ENCODE measurements at places on chromosomes 1 and 21.

- DNase-seq, result peak; percentile 77
These were observed 543 bp upstream of the KCNJ10 start for GRCh38 chr1:160070243-160071163.

DNA sequence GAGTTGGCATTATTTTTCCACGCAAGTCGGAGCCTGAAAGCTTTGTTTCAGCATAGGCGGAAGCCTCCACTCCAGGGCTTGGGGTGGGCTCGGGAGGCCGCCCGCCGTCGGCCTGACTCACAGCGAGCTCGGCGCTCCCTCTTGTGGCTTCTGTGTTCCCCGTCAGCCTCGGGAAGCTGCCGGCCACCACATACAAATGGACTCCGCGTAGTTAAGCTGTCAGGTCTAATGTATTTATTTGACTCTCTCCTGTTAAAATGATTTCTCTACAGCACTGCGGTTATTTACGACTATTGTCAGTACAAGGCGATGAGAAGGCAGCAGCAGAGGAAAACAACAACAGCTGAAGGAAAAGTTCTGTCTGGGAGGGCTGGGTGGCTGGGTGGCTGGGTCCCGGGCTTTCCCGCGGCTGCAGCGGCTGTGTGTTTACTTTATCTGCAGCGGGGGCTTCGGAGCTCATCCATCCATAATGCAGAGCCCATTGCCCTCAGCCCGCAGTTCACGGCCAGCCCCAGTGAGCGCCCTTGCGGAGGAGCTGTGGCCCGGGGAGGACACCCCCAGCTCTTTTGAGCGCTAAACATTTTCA lies 375.7 kb upstream of the CAMK1G start:
- peak; percentile 35 for DNase-seq

DNA sequence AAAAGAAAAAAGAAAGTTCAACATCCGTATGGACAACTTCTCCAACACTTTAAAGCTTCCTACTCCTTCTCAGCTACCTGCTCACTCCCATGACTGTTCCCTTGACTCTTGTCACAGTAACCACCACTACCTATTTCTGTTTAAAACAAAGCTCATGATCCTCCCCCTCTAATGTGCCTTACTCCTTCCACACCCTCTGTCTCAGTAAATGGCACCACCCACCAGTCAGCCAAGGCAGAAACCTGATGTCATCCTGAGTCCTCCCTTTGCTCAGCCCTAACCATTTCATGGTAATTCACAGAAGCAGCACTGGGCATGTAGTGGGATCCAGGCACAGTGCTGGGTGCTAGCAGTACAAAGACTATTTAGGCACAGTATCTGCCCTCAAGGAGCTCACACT lies 63.0 kb upstream of the PPM1J start:
- no peak for DNase-seq

DNA sequence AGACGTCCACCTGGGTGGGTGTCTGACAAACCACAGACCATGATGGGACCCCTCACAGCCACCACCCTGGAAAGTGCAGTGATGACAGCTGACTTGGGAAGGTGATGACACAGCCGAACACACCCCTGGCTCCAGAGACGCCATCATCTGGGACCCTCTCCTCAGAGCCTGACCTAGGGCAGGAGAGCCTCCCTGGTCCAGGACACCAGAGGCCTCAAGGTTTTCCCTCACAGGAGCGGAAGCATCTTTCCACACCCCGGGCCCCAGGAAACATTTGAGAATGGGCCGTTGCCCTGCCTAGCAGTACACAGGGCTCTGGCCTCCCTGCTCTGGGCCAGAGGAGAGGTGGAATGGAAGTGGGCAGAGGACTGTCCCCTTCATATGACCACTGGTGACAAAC lies 79.7 kb downstream of the SYT2 start:
- no peak for DNase-seq

DNA sequence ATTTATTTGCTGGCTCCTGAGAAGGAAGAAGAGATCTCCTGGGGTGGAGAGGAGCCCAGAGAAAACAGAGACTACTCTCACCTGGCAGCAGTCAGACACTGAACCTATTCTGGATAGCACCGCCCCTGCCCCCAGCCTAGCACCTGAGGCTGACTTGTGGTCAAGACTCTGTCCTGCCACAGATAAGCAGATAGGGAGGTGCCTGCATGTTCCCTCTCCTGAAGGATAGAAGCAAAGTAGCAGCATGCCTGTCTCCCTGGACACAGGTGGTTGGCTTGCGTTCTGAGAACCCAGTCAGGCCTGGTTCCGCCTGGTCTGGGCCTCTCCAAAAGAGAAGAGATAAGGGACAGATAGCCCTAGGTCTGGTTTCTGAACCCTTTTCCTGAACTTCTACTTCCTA lies 1.3 kb upstream of the EFNA3 start:
- no peak for DNase-seq

GRCh38 chr1:59564192-59564891 lies 250.4 kb upstream of the HOOK1 start:
- no peak for DNase-seq

DNA sequence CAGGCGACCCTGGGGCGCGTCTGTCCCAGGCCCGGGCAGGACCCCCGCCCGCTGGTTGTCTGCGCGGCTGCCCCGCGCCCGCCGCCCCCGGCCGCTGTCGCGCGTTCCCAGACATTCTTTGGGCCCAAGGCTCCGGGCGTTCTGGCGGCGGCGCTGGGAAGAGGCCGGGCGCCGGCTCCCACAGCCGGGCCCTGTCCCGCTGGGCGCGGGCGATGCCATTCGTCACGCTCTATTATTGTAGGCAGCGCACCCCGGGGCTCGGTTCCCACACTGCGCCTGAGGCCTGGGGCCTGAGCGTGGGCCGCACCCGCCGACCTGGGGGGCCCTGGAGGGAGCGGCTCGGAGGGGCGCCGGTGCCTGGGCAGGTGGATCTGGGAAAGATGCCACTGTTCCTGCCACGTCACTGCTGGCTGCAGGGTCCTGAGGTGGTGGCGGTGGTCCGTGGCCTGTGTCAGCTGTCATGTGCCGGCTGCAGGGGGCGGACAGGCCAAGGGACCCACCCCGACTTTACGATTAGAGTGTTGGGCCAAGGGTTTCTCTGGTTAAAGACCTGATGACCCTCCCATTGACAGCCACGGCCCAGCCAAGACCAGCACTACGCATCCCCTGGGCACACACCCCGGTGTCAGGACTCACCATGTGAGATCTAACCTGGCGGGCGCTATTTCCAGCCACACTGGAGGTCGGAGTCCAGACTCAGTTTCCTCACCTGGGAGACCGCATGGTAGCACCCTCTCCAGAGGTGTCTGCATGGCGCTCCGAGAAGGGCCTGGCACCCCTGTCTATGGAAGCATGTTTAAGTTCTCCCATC lies 55.1 kb upstream of the ADARB1 start:
- DNase-seq, result no peak

DNA sequence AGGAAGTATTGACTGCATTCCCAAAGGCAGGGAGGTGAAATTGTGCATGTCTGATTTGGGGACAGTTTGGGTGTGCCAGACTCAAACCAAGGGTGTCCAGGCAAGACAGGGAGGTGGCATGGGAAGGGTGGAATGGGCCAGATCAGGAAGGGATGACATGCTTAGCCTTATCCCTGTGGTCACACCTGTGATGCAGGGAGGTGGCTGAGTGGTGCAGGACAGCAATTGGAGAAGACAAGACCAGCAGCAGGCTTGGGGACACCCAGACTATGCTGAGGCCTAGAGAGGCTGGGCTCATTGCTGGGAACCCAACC lies 4.0 kb downstream of the FOXO6 start:
- no peak for DNase-seq

DNA sequence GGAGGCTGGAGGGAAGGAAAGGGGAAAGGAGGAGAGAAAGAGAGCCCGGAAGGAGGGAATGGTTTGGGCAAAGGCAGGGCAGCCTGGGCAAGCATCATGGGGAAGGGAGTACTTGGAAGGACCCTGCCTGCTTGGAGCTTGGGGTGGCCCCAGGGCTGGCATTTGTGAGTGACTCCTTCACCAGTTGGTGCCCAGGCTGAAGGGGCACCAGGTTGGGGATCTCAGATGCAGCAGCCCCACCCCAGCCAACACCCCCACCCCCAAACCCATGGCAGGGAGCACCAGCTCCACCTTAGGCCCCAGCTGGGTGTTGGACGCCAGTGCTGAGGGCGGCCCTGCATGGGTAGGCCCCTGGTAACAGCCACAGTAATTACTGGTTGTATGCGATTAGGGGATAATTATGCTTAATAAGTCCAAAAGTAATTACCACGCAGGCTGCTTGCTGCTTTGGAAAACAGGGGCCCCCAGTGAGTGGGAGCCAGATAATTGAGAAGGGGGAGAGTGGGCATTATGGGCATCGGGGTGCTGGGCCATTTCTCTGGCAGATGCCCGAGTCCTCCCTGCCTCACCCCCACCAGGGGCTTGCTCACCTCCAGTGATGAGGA lies 78.3 kb downstream of the VWA5B1 start:
- DNase-seq, result no peak

DNA sequence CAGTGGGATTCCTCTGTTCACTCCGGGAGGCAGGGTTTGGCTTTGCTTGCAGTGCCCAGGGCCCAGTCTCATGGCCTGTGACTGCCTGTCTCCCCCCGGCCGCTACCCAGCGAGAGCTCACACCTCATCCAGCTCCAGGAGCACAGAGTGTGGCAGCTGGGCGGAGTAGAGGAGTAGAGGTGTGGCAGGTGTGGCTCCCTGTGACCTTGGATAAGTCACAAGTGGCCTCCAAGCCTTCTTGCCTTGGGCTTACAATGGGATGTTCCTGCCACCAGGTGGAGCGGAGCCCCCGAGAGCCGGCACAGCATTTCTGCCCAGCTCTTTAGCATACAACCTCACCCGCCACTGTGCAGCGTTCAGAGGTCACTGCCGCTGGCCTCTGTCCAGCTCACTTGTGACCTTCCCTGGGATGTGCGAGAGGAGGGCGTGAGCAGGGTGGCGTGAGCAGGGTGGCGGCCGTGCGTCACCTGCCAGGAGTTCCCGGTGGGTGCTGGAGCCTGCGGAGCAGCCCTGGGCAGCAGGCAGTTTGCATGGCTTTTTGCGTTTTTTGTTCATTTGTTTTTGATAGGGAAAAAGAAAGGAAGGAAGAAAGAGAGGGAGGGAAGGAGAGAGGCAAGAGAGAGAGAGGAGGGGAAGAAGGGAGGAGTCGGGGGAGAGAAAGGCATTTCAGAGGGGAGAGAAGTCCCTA lies 42.4 kb downstream of the CRYAA start:
- no peak for DNase-seq

DNA sequence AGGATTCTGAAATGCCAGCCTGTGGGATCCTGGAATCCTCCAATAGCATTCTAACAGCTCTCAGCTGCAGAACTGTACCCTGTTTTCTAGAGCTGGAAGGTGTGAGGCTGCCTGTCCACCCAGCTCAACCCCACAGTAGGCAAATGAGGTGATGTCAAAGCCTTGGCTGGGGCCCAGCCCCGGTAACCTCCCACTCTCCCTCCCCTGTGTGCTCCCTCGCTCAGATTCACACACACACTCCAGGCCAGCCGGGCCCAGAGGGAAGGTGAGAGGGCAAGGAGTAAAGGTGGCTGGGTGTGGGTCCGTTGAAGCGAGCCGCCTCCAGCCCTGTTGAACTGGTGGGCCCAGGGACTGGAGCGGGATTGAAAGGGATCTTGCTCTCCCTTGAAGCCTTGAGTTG lies at the start of gene BSND:
BSND (plus strand) TSS at position 257 of the 400 bp plus-strand sequence. CDS start 254 bp downstream, outside the sequence.
- no peak for DNase-seq

- DNase-seq, result no peak
These were observed 6.4 kb downstream of the LAMC1 start for GRCh38 chr1:183029591-183030000.

- no peak for DNase-seq
These were observed 114.3 kb upstream of the FMN2 start for GRCh38 chr1:239977416-239977815.

DNA sequence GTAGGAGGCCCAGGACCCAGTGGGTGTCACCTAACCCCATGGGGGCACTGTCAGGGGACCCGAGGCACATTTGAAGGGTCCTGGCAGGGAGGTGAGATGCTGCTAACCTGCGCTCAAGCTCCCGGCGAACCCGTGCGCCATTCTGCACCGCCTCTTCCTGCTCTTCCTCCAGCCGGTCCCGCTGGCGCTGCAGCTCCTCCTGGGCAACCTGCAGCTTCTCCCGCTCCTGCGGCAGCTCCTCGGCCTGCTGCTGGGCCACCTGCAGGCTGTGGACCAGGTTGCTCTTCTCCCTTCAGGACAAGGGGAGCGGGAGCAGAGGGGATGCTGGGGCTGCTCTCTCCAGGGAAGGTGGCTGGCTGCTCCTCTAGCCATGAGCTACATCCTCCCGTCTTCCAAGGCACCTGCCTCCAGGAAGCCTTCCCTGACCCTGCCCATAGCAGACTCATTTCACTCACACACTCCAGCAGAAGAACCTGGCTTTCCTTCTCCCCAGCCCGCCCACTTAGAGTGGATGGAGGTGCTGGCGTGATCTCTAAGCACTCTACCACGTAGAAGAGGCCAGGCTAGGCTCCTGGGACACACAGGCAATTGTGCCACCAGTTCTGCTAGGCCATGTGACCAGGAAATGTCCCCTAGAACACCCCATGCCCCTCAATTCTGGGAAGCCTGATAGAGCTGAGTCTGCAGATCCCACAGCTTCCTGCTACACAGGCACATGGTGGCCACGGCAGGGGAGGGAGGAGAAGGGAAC lies 15.2 kb upstream of the NBPF1 start:
- no peak for DNase-seq

DNA sequence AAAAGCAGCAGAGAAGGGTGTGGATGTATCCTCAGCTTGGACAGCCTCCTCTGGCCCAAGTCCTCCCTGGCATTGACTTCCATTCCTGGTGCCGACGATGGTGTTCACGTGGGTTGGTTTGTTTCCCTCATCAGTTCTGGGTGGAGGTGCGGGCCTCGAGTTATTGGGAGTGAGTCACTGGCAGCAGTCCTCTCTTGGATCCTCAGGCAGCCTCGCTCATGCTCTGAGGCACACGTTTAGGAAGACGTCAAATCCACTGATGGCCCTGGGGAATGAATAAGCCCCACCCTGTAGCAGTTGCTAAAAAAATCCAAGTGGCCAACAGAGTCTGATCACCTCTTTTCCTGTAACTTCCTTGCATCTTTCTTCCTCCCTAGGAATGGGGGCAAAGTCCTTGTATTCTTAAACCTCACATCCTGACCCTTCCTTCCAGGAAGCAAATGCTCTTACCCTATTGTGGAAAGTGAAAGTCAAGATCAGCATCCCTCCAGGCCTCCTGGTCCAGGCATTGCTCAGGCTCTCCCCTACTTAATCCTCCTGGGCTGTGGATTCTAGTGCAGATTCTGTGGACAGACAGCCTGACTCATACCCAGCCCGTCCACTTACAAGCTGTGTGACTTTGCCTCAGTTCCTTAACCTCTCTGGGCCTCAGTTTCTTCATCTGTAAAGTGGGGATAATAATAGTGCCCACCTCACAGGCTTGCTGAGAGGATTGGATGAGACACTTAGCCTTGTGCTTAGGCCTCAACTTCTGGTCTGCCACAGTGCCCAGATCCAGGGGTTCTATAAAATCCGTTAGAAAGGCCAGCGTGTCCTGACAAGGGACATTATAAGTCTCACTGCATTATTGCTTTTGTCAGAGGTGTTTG lies 111.1 kb downstream of the TLR5 start:
- no peak for DNase-seq

- DNase-seq, result no peak
These were observed 77.3 kb upstream of the ARID1A start for GRCh38 chr1:26618561-26618960.

All from NCI-H510A (cell line).